A549 treated with ZK216348 at 1 μM for 4 hours (cell line): ENCODE measurements at places on chromosomes 1 and 21. TPM values are rescaled to one million over a fixed set of nuclear protein-coding genes. Genes with fewer than 3 reads are reported as not detected.

SPATA6 gene
- 1.9 to 3.2 TPM (median 2.5 TPM) in 5 replicates for total RNA-seq

RERE gene
- total RNA-seq = 17.1 to 30.5 TPM (median 23.1 TPM) in 5 replicates

GBP6 gene
- total RNA-seq = not detected in 5 replicates

RAB7B gene
- total RNA-seq = 1.0 to 1.8 TPM (median 1.3 TPM) in 5 replicates

KCNJ15 gene
- 0.06 to 0.17 TPM (median 0.07 TPM) in 3 of 5 replicates, not detected in the others for total RNA-seq

NMNAT2 gene
- 0.42 to 1.5 TPM (median 0.62 TPM) in 5 replicates for total RNA-seq

OR6K3 gene
- total RNA-seq = not detected in 5 replicates

KLHDC7A gene
- 1.1 to 2.3 TPM (median 1.5 TPM) in 5 replicates for total RNA-seq

FCRL6 gene
- not detected in 5 replicates for total RNA-seq

ICOSLG gene
- 2.0 to 3.6 TPM (median 3.2 TPM) in 5 replicates for total RNA-seq

SLFNL1 gene
- not detected in 5 replicates for total RNA-seq

HSPB7 gene
- total RNA-seq = not detected in 5 replicates

CYP2J2 gene
- total RNA-seq = 0.08 TPM in 1 of 5 replicates, not detected in the others

MRPS21 gene
- 80.6 to 120 TPM (median 86.2 TPM) in 5 replicates for total RNA-seq

CD53 gene
- not detected in 5 replicates for total RNA-seq

OR10R2 gene
- not detected in 5 replicates for total RNA-seq

CFAP126 gene
- 0.33 to 0.60 TPM (median 0.49 TPM) in 3 of 5 replicates, not detected in the others for total RNA-seq

RGSL1 gene
- not detected in 5 replicates for total RNA-seq

CELA2A gene
- not detected in 5 replicates for total RNA-seq

PDC gene
- total RNA-seq = not detected in 5 replicates

TACSTD2 gene
- total RNA-seq = 0.10 TPM in 1 of 5 replicates, not detected in the others

MEX3A gene
- total RNA-seq = 0.83 to 3.8 TPM (median 2.2 TPM) in 5 replicates

GNG4 gene
- total RNA-seq = 11.4 to 21.5 TPM (median 14.2 TPM) in 5 replicates

CXADR gene
- total RNA-seq = 5.8 to 12.1 TPM (median 9.3 TPM) in 5 replicates

TAL1 gene
- total RNA-seq = not detected in 5 replicates

CRABP2 gene
- 6.6 to 13.0 TPM (median 9.6 TPM) in 5 replicates for total RNA-seq

DPT gene
- not detected in 5 replicates for total RNA-seq

KPRP gene
- not detected in 5 replicates for total RNA-seq

ESPN gene
- 0.17 to 0.54 TPM (median 0.40 TPM) in 4 of 5 replicates, not detected in the other for total RNA-seq

MYBPH gene
- not detected in 5 replicates for total RNA-seq

PROK1 gene
- not detected in 5 replicates for total RNA-seq

PLA2G2A gene
- not detected in 5 replicates for total RNA-seq
